Hypothalamus (tissue), 51 donors: ENCODE measurements at places on chromosomes 2 and 18.

GRCh38 chr2:204824751-204825453, 279.6 kb downstream of the PARD3B start:
- no peak for DNase-seq

- no peak for DNase-seq
Observed at GRCh38 chr2:231613331-231613662, 20.6 kb downstream of the TEX44 start.

DNA sequence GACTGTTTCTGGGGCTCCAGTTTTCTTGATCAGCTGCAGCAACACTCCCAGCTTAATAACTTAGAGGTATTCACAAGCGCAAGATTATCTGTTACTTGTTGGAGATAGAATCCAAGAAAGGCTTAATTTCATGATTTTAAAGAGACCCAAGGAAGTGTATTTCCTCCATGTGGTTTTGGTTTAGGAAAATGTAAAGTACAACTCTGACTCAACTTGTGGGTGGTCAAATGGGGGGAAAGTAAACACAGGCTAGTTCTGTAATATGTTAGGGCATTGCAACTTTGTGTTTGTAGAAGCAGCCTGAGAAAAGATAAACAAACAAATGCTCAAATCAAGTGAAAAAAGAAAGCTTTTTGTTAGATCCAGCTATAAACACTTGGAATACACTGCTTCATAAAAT, 90.1 kb upstream of the COL3A1 start:
- no peak for DNase-seq

DNA sequence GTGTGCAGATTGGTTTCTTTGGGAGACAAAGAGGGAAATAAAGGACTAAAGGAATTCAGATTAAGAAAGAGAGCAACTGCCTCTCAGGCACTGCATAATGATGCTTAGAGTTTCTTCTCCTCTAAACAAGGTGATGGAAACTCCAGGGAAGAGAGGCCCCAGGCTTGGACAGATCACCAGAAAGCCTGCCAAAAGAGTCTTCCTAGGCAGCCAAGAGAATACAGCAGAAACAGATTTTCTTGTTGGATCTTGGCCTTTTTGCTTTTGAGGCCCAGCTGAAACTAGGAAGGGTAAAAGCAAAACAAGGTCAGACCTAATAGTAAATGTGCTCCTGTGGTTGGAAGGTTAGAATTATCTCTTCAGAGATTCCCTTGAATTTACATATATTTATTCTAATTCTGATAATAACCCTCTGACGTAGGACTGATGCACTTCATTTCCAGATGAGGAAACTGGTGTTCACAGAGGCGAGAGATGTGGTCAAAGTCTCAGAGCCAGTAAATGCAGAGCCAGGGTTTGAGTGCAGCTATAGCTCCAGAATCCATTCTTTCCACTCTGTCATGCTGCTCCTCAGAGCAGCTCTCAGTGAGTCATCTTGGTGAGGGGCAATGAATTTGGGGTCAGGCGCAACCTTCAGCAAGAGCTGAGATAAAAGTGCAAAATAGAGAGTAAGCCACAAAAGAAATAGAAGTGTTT, 142.3 kb upstream of the FBXO11 start:
- no peak for DNase-seq

- DNase-seq = no peak
Observed at GRCh38 chr18:12394428-12394827, 13.3 kb upstream of the PRELID3A start.

- no peak for DNase-seq
Observed at GRCh38 chr18:79405781-79406575, 10.2 kb downstream of the NFATC1 start.
